ENCODE measurements at places on chromosomes 6 and 20. TPM values are rescaled to one million over a fixed set of nuclear protein-coding genes. Genes with fewer than 3 reads are reported as not detected.

Gene UBD
- not detected for total RNA-seq

Gene KCNB1
- 0.12 TPM for total RNA-seq

Gene SLC52A3
- total RNA-seq: 0.06 TPM

Gene GPR6
- not detected for total RNA-seq

Gene EMILIN3
- 0.71 TPM for total RNA-seq

Gene SSTR4
- total RNA-seq: not detected

Gene MLIP
- not detected for total RNA-seq

Gene FRS3
- total RNA-seq: 3.3 TPM

Gene SIM1
- 0.03 TPM for total RNA-seq

Gene SIRPG
- not detected for total RNA-seq

Gene ZHX3
- 2.7 TPM for total RNA-seq

Gene PSORS1C2
- not detected for total RNA-seq

Gene SUMO4
- not detected for total RNA-seq

Gene TNFRSF6B
- total RNA-seq: not detected
